ENCODE measurements at places on chromosomes 11 and 22. TPM values are rescaled to one million over a fixed set of nuclear protein-coding genes. Genes with fewer than 3 reads are reported as not detected.
A peak's percentile ranks its signal among the peaks of the same experiment; 100 is the strongest.

Gene OR8D1
- total RNA-seq, result not detected

DNA sequence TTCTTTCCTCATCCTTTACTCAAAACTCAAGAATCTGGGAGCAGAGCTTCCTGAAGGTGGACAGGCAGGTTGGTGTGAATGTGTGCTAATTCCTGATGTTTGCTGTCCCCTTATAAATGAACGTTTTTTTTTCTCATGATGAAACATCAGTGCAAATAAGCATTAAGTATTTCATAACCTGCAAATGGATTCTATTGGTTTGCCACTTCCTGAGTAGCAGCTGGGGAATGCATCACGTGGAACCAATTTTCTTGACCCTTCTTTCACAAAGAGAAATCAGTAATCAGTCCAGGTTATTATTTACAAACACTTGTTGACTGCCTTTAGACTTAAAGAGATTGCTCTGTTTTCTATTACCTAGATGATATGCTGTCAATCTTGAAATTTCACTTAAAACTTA, 40.1 kb upstream of the SCN3B start:
- no peaks in the 10 kb centered on the region for H3K36me3 ChIP-seq
- H3K4me1 ChIP-seq, result no peaks in the 10 kb centered on the region
- no peaks in the 10 kb centered on the region for H3K27me3 ChIP-seq
- H3K4me3 ChIP-seq, result no peak overlapping the region
- no peak overlapping the region for H3K27ac ChIP-seq

DNA sequence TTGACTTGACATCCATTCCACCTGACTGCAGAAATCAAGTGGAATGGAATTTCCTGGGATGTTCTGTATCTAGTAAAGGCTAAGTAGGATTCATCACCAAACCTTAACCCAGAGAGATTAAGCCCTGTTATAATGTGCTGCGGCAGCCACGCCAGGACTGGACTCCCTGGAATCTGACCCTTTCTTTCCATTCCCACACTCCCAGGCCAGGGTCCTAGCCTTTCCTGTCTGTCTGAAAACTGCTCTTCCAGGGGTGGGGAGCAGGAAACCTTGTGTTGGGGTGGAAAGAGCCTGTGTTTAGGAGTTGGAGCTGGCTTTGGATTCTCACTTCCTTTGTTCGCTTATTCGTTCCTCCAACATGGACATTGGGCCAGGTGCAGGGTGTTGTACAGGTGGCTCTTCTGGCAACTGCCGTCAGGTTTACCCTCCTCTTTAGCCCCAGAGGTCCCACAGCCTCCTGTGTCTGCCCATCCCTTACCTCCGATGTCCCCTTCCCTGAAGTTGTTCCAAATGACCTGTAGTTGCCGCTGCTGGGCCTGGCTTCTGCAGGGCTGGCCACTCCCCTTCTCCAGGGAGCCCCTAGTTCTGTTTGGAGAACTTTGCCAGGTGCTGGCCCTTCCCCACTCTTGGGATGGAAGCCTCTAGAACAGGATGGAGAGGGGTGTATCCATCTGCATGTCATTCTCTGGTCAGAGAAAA, 20.5 kb upstream of the PARVB start:
- DNase-seq, result peak; percentile 52
- peaks cover 34% of the 10 kb centered on the region for H3K4me1 ChIP-seq
- H3K27ac ChIP-seq, result no peak overlapping the region
- H3K4me3 ChIP-seq, result no peak overlapping the region

GRCh38 chr11:23976841-23977271, 520.0 kb upstream of the LUZP2 start:
- no peaks in the 10 kb centered on the region for H3K36me3 ChIP-seq
- no peak for DNase-seq
- no peaks in the 10 kb centered on the region for H3K4me1 ChIP-seq
- no peak overlapping the region for H3K4me3 ChIP-seq

DNA sequence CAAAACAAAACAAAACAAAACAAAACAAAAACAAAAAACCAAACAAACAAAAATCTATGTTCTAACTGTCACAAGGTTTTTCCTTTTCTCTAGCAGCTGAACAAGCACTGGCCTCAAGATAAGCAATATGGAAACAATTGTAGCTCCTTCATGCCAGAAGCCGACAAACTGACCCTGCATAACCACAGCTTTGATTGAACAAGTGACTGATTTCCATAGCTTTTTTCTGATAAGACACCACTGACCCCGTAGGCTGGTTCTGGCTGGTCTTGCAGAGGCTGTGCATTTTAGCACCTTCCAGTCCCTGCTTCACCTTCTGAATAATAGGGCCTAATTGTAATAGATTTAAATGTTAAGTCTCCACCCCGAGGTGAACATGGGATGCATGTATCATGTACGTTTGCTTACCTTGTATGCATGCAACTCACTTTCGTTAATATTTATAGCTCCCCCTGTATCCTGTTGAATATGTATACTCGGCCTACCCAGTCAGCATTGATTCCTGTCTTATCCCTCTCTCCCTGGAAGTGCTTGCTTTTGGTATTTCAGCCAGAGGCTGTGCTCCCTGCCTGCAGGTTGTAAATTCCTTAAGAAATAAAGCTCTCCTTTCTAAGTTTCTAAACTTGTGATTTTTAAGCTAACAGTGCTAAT, 49.6 kb downstream of the CNTF start:
- peak overlapping the region; percentile 63 for H3K27ac ChIP-seq
- H3K36me3 ChIP-seq, result no peaks in the 10 kb centered on the region
- H3K4me1 ChIP-seq, result peaks cover 10% of the 10 kb centered on the region
- H3K4me3 ChIP-seq, result no peak overlapping the region
- no peaks in the 10 kb centered on the region for H3K27me3 ChIP-seq

DNA sequence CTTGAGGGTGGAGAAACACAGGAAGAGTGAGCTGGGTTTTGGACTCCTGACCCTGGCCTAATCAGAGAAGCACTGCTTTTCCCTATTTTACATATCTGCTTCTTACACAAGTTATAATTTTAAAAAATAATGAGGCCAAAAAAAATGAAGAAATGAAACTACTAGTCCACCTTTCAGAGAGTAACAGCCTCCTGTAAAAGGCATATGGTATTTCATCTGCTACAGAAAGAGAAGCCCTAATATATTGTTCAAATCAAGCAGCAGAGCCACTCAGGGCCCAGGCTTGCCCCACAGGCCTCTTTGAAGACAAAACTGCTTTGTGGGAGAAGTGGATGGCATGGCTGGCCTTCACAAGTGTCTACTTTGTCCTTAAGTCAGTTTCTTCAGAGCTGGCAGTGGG, 10.0 kb downstream of the DIXDC1 start:
- H3K36me3 ChIP-seq, result no peaks in the 10 kb centered on the region
- no peak overlapping the region for H3K4me3 ChIP-seq
- H3K27ac ChIP-seq, result no peak overlapping the region
- DNase-seq, result no peak
- no peaks in the 10 kb centered on the region for H3K4me1 ChIP-seq

DNA sequence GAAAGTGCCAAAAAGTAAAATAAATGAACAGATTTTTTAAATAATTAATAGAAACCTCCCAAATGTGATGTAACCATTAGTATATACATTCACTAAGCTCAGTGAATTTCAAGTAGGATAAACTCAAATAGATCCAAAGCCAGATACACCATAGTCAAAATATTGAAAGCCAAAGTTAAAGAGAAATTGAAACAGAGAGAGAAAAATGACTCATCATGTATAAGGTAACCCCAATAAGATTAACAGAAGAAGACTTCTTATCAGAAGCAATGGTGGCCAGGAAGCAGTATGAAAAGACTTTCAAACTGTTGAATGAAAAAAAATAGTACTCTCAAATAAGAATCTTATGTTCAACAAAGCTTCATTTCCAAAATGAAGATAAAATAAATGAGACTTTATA, 70.5 kb downstream of the LUZP2 start:
- H3K27me3 ChIP-seq, result no peaks in the 10 kb centered on the region
- no peaks in the 10 kb centered on the region for H3K4me1 ChIP-seq
- DNase-seq, result no peak
- no peak overlapping the region for H3K4me3 ChIP-seq
- no peak overlapping the region for H3K27ac ChIP-seq

- no peak overlapping the region for H3K27ac ChIP-seq
- H3K4me1 ChIP-seq, result no peaks in the 10 kb centered on the region
- DNase-seq, result peak; percentile 17
- no peak overlapping the region for H3K4me3 ChIP-seq
- H3K36me3 ChIP-seq, result no peaks in the 10 kb centered on the region
Measured at GRCh38 chr11:1701091-1701807, 4.3 kb downstream of the KRTAP5-6 start.

- H3K4me3 ChIP-seq, result no peak overlapping the region
- no peak overlapping the region for H3K27ac ChIP-seq
- H3K4me1 ChIP-seq, result peaks cover 9% of the 10 kb centered on the region
- no peaks in the 10 kb centered on the region for H3K36me3 ChIP-seq
Measured at GRCh38 chr11:2215561-2216399, 44.2 kb upstream of the TH start.
